Hippocampal formation (tissue), 2 donors: ENCODE measurements at places on chromosomes 12 and 14.

DNA sequence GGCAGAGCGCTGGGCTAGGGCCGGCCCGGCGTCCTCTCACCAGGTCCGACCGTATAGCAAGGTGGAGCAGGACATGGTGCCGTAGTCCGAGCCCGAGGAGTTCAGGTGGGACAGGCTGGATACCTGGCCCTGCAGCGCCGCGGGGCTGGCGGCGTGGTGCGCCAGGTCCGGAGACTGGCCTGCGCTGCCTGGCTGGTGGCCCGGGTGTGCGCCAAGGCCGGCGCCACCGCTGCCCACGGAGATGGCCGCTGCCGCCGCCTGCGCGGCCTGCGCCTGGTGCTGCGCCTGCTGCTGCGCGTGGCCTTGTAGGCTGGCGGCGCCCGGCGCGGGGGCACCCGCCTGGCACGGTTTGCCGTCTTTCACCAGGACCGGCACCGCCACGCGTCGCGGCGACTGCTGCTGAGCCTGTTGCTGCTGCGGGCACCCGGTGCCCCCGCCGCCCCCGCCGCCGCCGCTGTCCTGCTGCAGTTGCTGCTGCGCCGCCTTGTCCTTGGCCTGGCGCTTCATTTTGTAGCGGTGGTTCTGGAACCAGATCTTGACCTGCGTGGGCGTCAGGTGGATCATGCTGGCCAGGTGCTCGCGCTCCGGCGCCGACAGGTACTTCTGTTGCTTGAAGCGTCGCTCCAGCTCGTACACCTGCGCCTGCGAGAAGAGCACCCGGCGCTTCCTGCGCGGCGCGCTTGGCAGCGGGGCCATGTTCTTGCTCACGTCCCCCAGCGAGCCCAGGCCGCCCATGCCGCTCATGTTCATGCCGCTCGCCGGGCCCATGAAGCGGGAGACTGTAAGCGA, 2.6 kb downstream of the NKX2-1 start:
- no peak for DNase-seq

GRCh38 chr12:33587784-33588712, 148.4 kb upstream of the SYT10 start:
- DNase-seq: no peak

DNA sequence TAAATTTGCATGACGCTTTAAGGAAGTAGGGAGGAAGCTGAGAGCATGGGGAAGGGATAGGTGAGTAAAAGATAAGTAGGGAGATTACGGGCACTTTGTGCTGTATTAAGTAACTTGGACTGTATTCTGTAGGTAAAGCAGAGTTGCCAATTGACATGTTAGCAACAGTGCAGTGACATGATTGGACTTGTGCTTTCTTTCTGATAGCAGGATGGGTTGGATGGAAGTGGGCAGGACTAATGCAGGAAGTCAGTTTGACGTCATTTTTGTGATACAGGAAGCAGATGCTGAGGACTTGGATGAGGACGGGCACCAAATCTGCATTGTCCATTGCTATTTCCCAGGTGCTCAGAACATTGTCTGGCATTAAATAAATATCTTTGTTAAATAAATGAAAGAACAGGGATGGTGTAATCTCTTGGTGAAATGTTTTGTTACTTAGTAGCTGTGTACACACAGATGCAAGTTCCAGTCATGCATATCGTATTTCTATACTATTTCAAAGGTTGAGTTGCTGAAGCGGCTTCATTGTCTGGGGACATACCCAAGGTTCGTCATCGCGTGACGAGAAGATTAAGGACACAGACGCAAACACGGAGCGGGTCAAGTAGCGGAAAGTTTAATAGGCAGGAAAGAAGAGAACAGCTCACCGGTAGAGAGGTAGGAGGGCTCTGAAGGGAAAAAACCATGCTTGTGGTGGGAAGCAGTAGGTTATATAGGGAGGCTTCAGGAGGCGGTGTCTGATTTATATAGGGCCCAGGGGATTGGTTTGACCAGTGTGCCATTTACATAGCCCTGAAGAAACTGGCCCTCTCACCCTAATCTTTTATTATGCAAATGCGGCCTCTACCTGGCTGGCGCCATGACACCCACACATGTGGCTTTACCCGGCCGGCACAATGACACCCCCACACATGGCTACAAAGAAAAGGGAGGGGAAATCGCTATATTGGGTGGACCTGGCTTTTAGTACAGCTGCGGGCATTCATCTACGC, 30.7 kb downstream of the GUCY2C start:
- DNase-seq: no peak

- no peak for DNase-seq
Observed at GRCh38 chr12:64304571-64304970, 82.5 kb upstream of the KICS2 start.

DNA sequence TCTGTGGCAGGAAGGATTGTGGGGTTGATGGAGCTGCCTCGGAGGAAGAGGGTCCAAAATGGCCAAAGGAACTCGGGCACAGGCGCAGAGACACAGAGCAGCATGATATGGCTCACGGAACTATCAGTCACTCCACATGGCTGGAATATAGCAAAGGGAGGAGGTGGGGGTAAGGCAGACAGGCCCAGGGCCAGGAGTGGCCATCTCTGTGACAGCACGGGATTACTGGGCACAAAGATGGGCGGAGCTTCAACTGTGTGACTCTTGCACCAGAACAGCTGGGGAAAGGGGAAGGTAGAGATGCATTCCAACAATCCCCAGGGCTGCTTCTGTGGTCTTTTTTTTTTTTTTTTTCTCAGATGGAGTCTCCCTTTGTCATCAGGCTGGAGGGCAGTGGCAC, 24.8 kb upstream of the EML1 start:
- DNase-seq: no peak

DNA sequence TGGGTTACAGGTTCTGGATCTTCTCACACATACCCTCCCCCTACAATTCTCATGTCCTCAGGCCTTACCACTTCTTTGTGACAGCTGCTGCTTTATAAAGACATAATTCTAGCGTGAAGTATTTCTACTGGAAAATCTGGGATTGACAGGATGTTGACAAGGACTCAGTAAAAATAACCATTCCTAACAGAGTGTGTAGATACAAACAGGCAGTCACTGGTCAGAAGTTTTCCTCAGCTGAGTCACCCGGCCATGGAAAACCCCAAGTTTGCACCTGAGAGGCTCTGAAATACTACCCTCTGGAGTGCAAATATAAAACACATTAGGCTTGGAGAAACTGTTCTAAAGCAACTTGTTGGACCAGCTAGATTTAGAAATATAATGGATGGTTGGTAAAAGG, 54.4 kb downstream of the SPPL3 start:
- DNase-seq: no peak

GRCh38 chr14:40682131-40682913, 924.4 kb upstream of the LRFN5 start:
- no peak for DNase-seq

DNA sequence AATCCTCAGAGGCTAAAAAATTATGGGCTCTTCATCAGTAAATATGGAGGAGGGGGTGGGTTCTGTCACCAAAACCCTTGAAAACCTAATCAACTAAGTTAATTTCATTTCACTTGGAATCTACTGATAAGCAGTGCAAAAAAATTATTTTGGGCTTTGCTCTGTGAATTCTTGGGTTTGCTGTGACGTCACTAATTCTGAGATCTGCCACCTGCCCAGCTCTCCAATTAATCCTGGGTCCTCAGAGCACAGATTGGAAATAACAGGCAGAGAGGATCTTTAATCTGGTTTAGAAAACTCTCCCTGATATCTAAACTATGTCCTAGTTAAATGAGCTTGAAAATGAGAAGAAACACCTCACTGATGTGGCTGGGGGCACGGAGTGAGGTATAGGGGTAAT, 903.2 kb downstream of the AACS start:
- DNase-seq: no peak

GRCh38 chr14:26323869-26324268, 274.0 kb downstream of the NOVA1 start:
- no peak for DNase-seq

DNA sequence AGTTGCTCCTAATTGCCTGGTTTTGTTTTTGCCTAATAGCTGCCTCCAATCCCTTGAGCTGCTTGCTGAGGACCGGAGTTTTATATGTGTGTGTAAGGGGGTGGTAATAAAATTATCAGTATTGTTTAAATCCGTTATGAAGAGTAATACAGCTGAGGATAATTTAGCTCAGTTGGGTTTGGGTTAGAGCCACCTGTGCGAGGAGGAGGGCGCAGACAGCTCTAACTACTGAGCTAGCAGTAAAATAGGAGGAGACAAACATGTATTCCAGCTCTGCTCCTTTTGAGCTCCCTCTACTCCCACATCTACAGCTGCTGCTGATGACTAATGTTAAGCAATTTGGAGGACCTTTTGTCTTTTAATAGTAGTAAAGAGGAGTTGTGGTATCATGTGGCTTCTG, 61.5 kb downstream of the SPATS2 start:
- DNase-seq: no peak

DNA sequence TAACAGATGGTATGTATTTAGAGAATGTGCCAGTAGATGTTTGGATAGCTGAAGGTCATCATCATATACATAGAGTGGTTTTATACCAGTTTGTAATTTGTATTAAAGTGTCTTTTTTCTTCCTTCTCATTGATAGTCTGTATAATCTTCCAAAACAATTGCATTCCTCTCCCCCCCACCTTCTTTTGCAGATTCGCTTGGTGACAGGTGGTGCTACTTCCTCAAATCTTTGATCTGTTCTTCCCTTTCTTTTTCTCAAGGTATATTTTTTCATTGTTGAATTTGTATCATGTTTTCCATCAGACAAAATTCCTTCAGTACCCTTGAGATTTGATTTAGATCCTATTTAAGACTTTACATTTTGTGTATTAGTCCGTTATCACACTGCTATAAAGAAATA, 15.0 kb downstream of the TBC1D15 start:
- DNase-seq: no peak

GRCh38 chr12:123265851-123266678, 5.6 kb downstream of the CDK2AP1 start:
- DNase-seq: no peak

DNA sequence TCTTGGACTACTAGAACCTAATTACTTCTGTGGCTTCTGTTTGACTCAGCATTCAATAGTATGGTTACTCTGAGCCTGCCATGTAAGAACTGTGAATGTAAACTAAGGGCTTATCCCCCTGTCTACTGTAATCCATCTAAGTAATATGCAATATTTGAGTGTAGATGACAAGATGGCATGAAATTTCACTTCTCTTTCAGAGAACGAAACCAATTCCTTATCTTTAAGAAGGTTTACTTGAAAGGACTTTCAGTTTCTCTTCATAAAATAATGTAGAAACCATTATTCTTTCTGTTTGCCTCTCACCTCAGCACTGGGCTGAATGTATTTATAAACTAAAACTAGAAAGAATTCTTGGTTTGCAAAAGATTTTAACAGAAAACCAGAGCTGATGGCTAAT, 60.4 kb upstream of the ARID2 start:
- no peak for DNase-seq

DNA sequence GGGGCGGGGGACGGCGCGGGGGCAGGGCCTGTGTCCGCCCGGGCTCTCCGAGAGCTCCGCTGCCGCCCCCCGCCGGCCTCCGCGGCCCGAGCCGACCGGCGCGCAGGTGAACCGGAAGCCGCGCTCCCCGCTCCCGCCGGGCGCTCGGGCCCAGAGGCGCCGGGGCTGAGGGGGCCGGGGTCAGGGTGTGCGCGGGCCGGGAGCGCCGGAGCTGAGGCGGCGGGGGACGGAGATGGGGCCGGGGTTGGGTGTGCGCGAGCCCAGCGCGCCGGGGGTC, 431 bp downstream of the HIP1R start:
- DNase-seq: no peak

- no peak for DNase-seq
Observed at GRCh38 chr14:53532853-53533252, 379.7 kb upstream of the DDHD1 start.

- DNase-seq: peak; percentile 71
Observed at GRCh38 chr14:64303471-64303917, 9.3 kb upstream of the ESR2 start.

DNA sequence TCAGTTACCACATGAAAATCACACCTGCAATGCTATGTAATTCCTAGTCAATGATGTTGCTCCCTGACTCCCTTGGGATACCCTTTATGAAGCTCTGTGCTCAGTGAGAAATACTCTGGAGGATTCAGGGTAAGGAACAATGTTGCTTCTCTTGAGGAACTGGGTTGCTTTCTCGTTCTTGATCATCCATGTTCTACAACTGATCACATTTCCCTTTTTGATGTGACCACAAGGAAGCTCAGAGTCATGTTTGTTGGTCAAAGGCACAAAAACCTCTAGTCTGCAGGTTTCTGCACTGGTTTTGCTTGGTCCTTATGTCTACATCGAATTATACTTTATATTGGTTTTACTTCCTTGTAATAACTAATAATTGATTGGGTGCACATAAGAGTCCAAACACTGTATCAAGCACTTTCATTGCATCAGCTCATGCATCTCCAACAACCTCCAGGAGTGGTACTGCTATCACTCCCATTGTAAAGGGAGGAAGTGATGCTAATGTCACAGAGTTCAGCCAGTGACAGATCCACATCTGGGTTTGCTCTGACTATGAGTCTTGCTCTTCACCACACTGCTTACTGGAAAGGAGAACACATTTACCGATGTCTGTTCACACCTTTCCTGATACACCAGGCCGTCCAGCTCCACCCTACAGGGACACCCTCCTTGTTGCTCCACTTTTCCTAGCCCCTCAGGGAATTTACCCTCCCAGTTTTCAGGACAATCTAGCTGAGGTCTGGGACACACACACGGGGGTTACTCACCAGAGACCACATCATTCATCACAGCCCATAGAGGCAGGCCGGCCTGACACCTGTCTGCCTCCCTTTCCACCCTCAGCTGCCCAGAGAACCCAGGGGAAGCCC, 41.0 kb downstream of the CMKLR1 start:
- no peak for DNase-seq

GRCh38 chr12:100504804-100505203, 31.1 kb downstream of the NR1H4 start:
- DNase-seq: no peak

- no peak for DNase-seq
Observed at GRCh38 chr12:124463341-124463921, 104.0 kb downstream of the NCOR2 start.

GRCh38 chr12:10016881-10017280, 6.5 kb downstream of the CLEC12B start:
- no peak for DNase-seq

DNA sequence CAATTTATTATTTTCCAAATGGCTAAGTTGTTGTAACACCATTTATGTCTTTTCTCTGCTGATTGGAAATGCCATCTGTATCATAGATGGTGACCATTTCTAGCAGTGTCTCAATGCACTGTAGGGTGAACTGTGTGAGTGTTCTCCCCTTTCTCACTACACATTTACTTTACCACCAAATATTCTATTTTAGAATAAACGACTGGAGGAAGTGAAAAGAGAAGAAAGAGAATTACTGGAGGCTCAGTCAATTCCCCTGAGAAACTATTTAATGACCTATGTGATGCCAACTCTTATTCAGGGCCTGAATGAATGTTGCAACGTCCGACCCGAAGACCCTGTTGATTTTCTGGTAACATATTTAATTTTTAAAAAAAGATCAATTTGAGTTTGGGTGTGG, 15.5 kb upstream of the PAPOLA start:
- no peak for DNase-seq

DNA sequence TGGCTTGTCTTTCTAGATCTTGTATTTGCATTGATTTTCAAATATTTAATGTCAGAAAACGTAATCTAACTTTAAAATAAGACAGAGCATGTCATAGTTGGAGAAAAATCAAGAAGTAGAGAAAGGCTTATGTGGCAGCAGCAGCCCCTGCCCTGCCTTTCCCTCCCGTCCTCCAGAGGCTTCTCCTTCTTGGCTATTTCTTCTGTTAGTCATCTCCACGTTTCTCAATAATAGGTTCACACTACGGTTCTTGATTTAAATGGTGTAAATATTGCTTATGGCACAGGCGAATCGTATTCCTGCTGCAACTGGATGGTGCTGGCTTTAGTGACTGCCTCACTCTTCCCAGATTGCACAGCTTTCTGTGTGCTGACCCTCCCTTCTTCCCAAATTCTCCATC, 42.8 kb downstream of the SLC8B1 start:
- DNase-seq: no peak
